ENCODE measurements at places on chromosomes 7 and 10.

- DNase-seq, result no peak
Observed at GRCh38 chr10:110415809-110416208, 81.9 kb upstream of the DUSP5 start.

- no peak for DNase-seq
Observed at GRCh38 chr7:5557920-5558401, 134.3 kb upstream of the TNRC18 start.

DNA sequence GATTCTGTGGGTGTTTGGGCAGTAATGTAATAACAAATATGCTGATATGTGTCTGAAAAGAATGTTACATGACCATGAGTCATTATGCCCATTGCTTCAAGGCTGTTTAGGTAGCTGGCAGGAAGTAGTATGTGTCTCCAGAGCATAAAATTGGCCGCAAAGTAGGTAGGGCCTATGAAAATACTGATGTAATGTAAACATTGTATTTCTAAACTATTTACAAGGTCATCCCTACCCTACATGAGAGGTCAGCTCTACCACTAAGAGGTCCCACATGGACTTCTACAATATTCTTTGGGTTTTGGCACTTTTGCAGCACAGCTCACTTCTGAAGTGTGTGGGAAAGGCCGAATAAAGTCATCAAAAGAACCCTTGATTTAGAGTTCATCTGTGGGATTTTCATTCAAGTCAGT lies 301.9 kb downstream of the AHR start:
- DNase-seq, result no peak

DNA sequence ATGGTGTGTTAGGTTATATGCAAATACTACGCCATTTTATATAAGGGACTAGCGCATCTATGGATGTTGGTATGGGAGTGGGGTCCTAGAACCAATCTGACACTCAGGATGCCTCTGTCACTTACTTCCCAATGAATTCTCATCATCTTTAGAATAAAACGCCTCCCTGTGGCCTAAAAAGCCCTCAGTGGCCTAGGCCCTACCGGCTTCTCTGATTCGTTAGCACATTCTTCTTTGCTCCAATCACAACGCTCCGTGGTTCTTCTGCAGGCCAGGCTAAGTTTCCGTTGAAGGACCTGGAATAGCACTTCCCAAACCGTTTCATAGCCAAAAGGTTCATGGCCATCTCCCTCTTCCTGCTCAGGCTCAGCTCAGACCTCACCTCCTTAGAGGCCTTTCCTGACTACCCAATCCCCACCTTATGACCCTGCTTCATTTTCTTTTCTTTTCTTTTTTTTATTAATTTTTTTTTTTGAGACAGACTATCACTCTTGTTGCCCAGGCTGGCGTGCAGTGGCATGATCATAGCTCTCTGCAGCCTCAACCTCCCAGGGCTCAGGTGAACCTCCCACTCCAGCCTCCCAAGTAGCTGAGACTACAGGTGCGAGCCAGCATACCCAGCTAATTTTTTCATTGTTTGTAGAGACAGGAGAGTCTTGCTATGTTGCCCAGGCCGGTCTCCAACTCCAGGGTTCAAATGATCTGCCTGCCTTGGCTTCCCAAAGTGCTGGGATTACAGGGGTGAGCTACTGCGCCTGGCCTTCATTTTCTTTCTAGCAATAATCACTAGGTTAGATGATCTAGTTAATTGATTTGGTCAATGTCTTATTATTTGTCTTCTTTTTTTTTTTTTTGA lies 24.5 kb upstream of the YWHAG start:
- DNase-seq, result no peak

DNA sequence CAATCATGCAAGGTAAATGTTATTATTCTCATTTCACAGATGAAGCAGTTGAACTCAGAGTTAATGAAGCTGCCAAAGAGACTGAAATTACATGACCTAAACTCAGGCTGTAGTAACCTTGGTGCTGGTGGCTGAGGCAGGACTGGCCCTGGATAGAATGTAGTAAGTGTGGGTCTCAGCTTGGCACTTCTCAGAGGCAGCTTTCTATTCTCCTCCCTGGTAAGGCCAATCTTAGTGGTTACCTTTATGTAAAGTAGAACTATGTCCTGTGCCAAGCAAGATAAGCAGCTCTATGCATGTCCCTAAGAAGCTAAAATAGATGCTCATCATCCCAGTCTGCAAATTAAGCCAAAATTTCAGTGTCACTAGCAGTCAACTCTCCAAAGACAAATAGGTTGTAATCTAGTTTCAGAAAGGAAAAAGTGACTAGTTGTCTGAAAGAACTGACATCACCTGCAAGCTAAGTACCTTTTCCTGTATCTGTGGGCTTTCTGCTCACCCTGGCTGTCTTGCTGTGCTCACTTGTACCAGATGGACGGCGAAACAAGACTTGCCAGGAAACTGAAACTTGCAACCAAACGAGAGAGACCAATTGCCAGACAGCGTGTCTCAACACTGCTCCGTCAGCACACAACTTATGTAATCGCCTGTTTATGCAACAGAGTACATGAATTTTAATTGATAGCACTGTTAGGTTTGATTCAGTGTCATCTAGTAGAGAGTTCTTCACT lies 43.7 kb downstream of the CH25H start:
- DNase-seq, result no peak

GRCh38 chr7:73976761-73977618 lies 51.0 kb upstream of the ELN start:
- DNase-seq, result no peak

GRCh38 chr7:47715631-47716068 lies 133.7 kb upstream of the TNS3 start:
- no peak for DNase-seq

- DNase-seq, result no peak
Observed at GRCh38 chr10:24240041-24240751, 31.3 kb downstream of the KIAA1217 start.

DNA sequence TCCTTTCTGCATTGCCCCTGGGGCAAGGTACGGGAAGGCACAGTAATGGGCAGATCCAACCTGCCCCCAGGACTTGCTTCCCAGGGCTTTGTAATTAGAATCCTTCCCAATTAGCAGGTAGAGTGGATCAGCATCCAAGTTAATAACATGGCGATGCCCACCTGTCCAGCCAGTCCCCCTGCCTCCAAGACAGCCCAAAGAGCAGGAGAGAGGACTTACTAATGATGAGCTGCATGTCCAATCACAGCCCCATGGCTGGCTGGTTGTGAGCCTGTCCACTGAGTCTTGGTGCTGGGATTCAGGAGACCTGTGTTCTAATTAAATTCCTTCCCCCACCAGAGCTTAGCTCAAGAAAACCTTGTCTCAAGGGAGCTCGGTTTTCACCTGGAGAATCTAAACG lies 49.0 kb downstream of the RPS24 start:
- no peak for DNase-seq

- no peak for DNase-seq
Observed at GRCh38 chr7:132276234-132276630, 300.0 kb downstream of the PLXNA4 start.

DNA sequence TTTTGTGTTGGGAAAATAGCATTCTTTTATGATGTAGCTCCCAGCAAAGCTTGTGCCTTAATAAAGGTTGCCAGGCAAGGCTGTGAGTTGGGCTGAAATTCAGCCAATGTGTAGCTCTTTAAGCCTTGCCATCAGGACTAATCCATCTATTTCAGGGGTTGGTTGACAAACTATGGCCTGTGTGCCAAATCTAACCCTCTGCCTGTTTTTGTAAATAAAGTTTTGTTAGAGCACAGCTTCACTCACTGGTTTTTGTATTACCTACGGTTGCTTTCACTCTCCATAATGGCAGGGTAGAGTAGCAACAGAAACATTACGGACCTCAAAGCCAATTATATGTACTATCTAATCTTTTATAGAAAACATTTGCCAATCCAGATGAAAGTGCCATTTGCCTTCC lies 638.1 kb upstream of the POT1 start:
- DNase-seq, result no peak
